ENCODE measurements at places on chromosomes 2 and 18. TPM values are rescaled to one million over a fixed set of nuclear protein-coding genes. Genes with fewer than 3 reads are reported as not detected.

Gene DOCK10
- total RNA-seq, result 41.2 TPM

Gene KCNG3
- total RNA-seq, result 0.53 TPM

Gene SERPINB10
- total RNA-seq, result 0.21 TPM

Gene TXNDC2
- total RNA-seq, result not detected

Gene PSMA8
- total RNA-seq, result not detected

Gene TNS1
- total RNA-seq, result 191 TPM

Gene PAIP2B
- total RNA-seq, result 7.6 TPM

Gene MAIP1
- total RNA-seq, result 14.4 TPM

Gene NTSR2
- not detected for total RNA-seq

Gene PARD6G
- 14.0 TPM for total RNA-seq

Gene ALK
- total RNA-seq, result 1.0 TPM

Gene MRO
- total RNA-seq, result 1.2 TPM

Gene DLGAP1
- 7.5 TPM for total RNA-seq

Gene CDCA7
- total RNA-seq, result 10.1 TPM

Gene XPO1
- total RNA-seq, result 550 TPM

Gene FEV
- not detected for total RNA-seq

Gene DNAH7
- total RNA-seq, result 3.5 TPM

Gene ABCG8
- total RNA-seq, result not detected

Gene SCG2
- 15.3 TPM for total RNA-seq

Gene KIAA2012
- 0.16 TPM for total RNA-seq

Gene CHRND
- 1.3 TPM for total RNA-seq

Gene CCL20
- total RNA-seq, result not detected

Gene RNF152
- total RNA-seq, result 44.4 TPM

Gene PROC
- total RNA-seq, result 0.74 TPM

Gene SERPINB8
- 3.5 TPM for total RNA-seq

Gene TMEM247
- total RNA-seq, result not detected

Gene RAD51AP2
- 0.26 TPM for total RNA-seq

Gene SP140
- 1.8 TPM for total RNA-seq

Gene SOWAHC
- total RNA-seq, result 28.2 TPM

Gene PGAP1
- 72.5 TPM for total RNA-seq

Gene UGT1A9
- not detected for total RNA-seq

Gene TBR1
- total RNA-seq, result 0.11 TPM

Gene DSEL
- total RNA-seq, result 49.3 TPM

Gene CREG2
- total RNA-seq, result 0.63 TPM

Gene KLHL29
- total RNA-seq, result 8.7 TPM

Gene RND3
- 139 TPM for total RNA-seq

Gene ARMC9
- 25.9 TPM for total RNA-seq

Measured in urinary bladder (tissue), 4 donors.